ENCODE measurements at places on chromosomes 2 and 18.
A peak's percentile ranks its signal among the peaks of the same experiment; 100 is the strongest.

DNA sequence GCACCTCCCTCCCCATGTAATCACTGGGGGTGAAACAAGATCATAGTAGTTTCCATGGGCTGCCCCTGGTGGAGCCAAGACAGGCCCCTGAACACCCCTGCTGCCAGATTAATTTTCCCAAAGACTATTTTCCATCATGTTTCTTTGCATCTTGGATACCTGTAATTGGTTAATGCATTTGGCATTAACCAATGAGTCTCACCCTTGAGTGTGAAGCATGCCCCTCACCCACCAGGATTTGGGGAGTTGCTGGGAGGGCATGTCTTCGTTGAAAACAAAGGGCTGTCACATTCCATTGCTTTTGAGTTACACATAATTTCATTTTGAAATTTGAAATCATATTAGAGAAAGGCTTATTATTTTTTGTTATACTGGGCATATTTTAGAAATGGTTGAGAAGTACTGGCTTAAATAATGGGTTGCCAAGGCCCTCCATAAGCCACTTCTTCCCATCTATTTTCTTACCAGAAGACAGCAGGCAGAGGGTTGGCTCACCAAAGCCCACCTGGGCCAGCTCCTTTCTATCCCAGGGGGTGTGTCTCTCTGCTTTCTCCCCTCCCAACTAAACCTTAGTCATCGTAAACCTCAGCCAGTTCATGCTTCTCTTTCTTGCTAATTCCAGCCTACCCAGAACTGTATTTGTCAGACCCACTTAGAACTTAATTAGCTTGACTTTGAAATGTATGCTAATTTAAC, 51.8 kb downstream of the ATIC start:
- no peak for DNase-seq

DNA sequence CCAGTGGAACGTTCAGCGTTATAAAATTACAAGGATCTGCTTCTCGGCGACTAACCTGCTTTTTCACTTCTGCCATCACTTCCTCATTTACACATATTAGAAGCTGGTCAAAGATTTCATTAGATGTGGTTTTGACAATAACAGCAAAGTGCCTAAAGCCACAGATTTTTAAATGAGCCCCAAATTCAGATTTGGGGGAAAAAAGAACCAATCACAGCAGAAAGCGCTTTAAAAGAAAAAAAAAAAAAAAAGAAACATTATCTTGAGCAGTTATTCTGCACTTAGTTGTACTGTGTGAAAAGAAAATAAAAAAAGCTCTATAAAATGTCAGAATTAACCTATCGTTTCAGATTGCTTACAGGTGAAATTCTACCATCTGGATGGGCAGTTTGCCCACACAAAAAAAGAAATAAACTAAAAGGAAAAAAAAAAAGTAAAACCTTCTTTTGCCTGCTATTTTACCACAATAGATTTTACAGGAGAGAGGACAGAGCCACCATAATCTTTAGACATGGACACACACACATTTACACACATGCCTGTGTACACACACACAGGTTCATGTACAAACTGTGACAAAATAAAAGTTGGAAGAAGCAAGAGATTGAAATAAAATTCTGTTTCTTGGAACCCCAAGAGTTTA, 167.2 kb downstream of the TCF4 start:
- DNase-seq = no peak

GRCh38 chr2:18399601-18400000, 160.9 kb downstream of the RDH14 start:
- DNase-seq = no peak

- DNase-seq = no peak
Observed at GRCh38 chr18:46224181-46224775, 120.1 kb downstream of the HAUS1 start.

DNA sequence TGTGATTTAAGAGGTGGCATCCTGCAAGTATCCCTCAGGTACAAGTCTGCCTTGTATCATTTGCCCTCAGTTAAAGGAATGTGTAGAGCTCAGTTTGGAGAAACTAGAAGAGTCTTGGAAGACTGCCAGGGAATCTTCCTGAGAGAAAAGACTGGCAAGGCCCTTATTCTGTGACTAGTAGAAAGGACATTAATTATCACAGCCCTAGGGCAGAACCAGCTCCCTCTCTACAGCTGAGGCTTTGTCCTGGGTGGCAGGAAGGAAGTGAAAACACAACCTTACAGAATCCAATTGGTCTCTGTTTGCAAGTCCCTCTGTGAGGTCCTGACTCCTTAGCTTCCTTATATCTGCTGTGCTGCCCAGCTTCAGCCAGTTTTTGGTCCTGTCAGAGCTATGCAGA, 385.9 kb upstream of the CYRIA start:
- no peak for DNase-seq

GRCh38 chr2:95349568-95350322, 52.6 kb downstream of the KCNIP3 start:
- DNase-seq = no peak

DNA sequence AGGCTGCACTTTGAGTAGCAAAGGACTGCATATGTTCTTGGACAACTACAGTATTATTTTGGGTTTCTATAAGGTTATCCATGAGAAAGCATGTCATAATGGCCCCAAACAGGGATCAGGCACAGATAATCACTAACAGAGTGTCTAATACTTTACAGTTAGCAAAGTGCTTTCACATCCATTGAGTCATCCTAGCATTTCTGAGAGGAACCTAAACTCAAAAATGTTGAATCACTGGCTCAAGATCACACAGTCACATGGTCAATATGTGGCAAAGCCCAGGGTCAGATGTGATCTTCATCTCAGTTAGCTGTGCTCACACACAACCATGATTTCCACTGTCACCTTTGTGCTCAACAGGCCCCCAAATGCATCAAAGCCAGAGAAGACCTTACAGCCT, 156.1 kb upstream of the VRK2 start:
- DNase-seq = no peak

DNA sequence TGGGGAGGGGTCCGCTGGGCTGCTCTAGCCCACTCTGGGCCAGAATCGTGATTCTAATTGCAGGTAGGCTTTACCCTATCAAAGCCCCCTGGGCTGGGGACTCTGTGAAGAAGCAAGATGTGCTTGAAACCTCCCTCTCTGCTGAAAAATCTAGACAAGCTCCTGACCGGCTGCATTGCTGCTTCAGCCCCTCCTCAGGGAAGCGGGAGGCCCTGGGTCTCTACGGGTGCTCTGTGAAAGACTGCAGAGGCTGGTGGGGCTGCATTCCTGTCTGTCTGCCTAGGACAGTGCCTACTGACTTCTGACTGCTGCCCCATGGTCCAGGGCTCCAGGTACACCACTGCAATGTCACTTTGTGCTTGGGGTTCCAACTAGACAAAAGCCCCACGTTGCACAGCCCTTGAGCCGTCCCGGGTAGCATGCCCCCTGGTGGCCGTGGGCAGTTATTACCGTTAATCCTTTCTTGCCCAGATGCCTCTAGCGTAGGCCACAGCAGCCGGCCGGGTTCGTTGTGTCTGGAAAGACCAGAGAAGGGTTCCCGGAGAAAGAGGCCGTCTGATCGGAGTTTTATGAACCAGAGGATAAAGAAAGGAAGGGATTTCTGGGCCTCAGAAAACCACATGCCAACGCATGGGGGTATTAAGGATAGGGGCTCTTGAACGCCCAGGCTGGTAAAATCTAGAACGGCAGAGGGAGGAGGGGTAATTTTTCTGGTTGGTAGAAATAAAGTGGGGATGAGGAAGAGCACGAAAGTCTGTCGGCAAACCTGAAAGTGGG, 15.9 kb upstream of the C1QL2 start:
- peak; percentile 25 for DNase-seq

- no peak for DNase-seq
Observed at GRCh38 chr18:11981192-11981542, at the start of gene IMPA2. IMPA2 (plus strand) TSS chr18:11981507; CDS start chr18:11981670, 163 bp downstream.

GRCh38 chr2:39160982-39161381, 40.1 kb upstream of the SOS1 start:
- DNase-seq = no peak

DNA sequence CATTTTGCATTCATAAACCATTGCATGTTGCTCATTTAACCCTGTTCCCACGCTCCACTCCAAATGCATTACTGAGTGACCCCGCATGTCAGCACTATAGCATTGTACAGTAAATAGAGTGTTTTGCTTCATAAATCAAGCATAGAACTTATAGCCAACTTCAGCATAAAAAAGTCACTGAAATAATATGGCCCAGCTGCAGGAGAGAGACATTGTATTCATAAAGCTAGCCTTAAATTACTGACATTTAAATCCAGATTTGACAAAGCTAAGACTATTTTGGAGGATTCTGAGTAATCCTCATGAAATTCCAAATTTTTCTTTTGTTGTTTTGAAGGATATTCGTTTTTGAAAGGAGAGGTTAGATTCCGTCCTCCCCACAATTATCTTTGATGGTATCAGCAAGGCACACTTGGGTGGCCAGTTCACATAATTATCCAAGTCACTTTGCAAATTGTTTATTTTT, 320.9 kb upstream of the TCF4 start:
- DNase-seq = no peak

- no peak for DNase-seq
Observed at GRCh38 chr2:113672326-113672932, 45.4 kb downstream of the RABL2A start.
